Sigmoid colon (tissue), 7 donors: ENCODE measurements at places on chromosomes 4 and X. TPM values are rescaled to one million over a fixed set of nuclear protein-coding genes. Genes with fewer than 3 reads are reported as not detected.

The NLGN3 gene
- 2.9 TPM for total RNA-seq

The PAGE4 gene
- not detected for total RNA-seq

DNA sequence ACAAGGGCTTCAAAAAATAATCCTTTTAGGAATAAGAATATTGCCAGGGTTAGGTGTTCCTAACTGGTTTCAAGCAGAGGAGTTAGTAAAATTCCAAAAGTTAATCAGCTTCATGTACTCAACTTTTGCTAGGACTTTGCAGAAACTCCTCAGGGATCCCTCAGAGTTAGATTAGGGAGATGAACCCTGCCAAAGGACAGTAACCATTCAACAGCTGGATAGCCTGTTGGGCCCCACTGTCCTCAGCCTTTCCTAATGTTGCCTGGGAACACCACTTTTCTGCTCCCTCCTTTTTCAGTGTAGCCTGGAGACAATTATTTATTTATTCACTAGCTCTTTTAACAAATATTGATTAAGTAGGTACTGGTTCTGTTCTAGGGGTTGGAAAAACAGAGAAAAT is 53.8 kb downstream of the NFKB1 start:
- DNase-seq, result no peak

- DNase-seq, result no peak
Measured at GRCh38 chr4:53453385-53453784, 75.9 kb downstream of the FIP1L1 start.
